A673 (cell line): ENCODE measurements at places on chromosomes 5 and 9. TPM values are rescaled to one million over a fixed set of nuclear protein-coding genes. Genes with fewer than 3 reads are reported as not detected.
A peak's percentile ranks its signal among the peaks of the same experiment; 100 is the strongest.

GRCh38 chr9:91558395-91558794 is 134.8 kb upstream of the NFIL3 start:
- H3K4me1 ChIP-seq = peaks cover 23% of the 10 kb centered on the region
- no peaks in the 10 kb centered on the region for H3K27me3 ChIP-seq

PRDM9 gene
- total RNA-seq = not detected in 2 replicates

PCDHA9 gene
- 0.33 and 0.37 TPM in 2 replicates for total RNA-seq

- H3K27ac ChIP-seq = no peak overlapping the region
- DNase-seq = no peak
- H3K27me3 ChIP-seq = no peaks in the 10 kb centered on the region
- H3K4me1 ChIP-seq = no peaks in the 10 kb centered on the region
- no peak overlapping the region for H3K4me3 ChIP-seq
Measured at GRCh38 chr5:33827018-33827707, 64.6 kb downstream of the ADAMTS12 start.

NFIL3 gene
- total RNA-seq = 12.5 and 14.5 TPM in 2 replicates

- DNase-seq = no peak
- H3K27me3 ChIP-seq = no peaks in the 10 kb centered on the region
- no peak overlapping the region for H3K4me3 ChIP-seq
- no peak overlapping the region for H3K27ac ChIP-seq
Measured at GRCh38 chr5:5371957-5372356, 50.5 kb upstream of the ICE1 start.

TRIM36 gene
- total RNA-seq = 16.8 and 17.5 TPM in 2 replicates

PCDHB13 gene
- 1.8 and 2.5 TPM in 2 replicates for total RNA-seq

DNA sequence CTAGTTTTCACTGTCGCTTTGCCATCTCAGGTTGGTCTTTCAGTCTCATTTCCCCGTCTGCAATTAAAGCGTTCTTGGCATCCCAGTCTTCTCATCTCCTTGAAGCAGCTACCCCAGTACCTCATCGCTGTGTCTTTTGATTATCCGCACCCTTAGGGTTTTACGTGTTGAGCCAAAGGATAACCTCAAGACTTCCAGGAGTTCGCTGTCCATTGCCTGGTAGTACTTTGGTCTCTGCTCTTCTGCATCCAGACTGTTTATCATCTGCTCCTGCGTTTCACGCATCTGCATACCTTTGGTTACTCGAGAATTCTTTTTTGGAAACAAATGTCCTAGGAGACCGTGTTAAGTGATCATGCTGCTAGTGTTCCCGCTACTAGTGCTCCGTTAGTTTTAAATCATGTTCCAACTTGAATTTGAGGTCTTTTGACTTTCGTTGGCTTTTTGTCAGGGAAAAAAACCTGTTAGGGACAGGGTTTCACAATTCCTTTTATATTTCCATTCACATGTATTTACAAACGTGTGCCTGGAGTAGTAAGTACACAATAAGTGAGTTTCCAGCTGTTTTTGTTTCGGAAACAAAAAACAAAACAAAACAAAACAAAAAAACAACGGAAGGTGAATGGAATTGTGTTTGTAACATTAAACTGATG is 888 bp downstream of the RABGAP1 start:
- H3K27me3 ChIP-seq = no peaks in the 10 kb centered on the region
- peak overlapping the region; percentile 90 for H3K4me3 ChIP-seq
- peak overlapping the region; percentile 84 for H3K27ac ChIP-seq
- no peak for DNase-seq
- peaks cover 24% of the 10 kb centered on the region for H3K36me3 ChIP-seq

- no peak for DNase-seq
- H3K27me3 ChIP-seq = no peaks in the 10 kb centered on the region
- H3K27ac ChIP-seq = no peak overlapping the region
- no peaks in the 10 kb centered on the region for H3K4me1 ChIP-seq
- H3K36me3 ChIP-seq = no peaks in the 10 kb centered on the region
Measured at GRCh38 chr5:164098979-164099378, 593.6 kb downstream of the MAT2B start.

OR1J2 gene
- not detected in 2 replicates for total RNA-seq

FRRS1L gene
- total RNA-seq = 0.04 and 0.41 TPM in 2 replicates

CARD6 gene
- total RNA-seq = 7.1 and 8.9 TPM in 2 replicates

DNA sequence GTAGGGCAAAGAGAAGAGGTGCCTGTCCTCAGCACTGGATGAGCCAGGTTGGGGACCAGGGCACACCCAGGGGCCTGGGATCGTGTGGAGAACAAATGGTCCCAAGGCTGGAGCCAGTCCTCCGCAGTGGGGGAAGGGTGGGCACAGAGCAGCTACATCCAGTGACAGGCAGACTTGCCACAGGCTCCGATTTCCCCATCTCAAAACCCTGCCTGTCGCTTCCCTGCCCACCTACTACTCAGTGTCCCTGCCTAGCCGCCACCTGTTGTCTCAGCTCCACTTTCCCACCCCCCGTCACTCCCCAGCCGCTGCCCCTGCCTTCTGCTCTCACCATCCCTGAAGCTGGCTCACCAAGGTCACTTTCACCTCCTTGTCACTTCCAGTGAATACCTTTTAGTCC is 13.9 kb upstream of the ENHO start:
- H3K4me3 ChIP-seq = no peak overlapping the region
- peaks cover 13% of the 10 kb centered on the region for H3K27me3 ChIP-seq
- no peak for DNase-seq
- H3K4me1 ChIP-seq = no peaks in the 10 kb centered on the region

CCL28 gene
- 0.32 and 0.57 TPM in 2 replicates for total RNA-seq

DNA sequence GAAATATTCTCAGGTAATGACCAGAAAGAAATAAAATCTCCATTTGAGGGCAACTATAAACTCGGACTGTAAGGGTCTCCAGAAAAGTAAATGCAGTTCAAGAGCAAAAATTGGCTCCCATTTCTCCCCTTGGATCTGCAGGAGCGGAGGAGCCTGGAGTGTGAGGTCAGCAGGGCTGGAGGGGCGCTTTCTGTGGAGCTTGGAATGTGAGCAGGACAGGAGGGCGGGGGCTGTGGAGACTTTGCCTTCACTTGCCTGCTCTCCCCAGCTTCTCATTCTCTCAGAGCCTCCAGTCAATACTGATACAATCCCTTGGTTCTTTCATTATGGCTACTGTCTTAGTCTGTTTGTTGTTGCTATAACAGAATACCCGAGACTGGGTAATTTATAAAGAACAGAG is 162.8 kb upstream of the ANKH start:
- no peak overlapping the region for H3K27ac ChIP-seq
- no peaks in the 10 kb centered on the region for H3K36me3 ChIP-seq
- no peaks in the 10 kb centered on the region for H3K4me1 ChIP-seq
- H3K4me3 ChIP-seq = no peak overlapping the region

DNA sequence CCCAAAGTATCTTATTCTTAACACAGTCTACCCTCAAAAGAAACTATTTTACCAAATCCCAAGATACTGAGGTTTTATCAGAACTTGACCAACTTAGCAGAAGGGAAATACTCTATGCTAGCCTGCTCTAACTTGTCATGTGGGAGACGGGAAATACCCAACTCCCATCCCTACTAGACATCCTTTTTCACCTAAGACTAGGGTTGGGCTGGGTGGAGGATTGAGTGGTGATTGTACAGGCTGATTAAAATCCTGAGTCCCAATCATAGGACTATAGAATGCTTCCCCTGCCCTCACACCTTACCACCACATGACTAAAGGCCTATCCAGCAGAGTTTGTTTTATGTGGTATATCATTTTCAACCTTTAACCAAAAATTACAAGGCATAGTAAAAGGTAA is 786.5 kb downstream of the TAF11L14 start:
- DNase-seq = no peak
- no peak overlapping the region for H3K4me3 ChIP-seq
- no peaks in the 10 kb centered on the region for H3K36me3 ChIP-seq
- H3K27me3 ChIP-seq = no peaks in the 10 kb centered on the region

GRCh38 chr9:90805006-90805996 is 3.7 kb downstream of the SYK start:
- H3K4me1 ChIP-seq = peaks cover 37% of the 10 kb centered on the region
- no peak overlapping the region for H3K4me3 ChIP-seq
- H3K27ac ChIP-seq = peak overlapping the region; percentile 74
- no peaks in the 10 kb centered on the region for H3K36me3 ChIP-seq
- DNase-seq = peak; percentile 42

DNA sequence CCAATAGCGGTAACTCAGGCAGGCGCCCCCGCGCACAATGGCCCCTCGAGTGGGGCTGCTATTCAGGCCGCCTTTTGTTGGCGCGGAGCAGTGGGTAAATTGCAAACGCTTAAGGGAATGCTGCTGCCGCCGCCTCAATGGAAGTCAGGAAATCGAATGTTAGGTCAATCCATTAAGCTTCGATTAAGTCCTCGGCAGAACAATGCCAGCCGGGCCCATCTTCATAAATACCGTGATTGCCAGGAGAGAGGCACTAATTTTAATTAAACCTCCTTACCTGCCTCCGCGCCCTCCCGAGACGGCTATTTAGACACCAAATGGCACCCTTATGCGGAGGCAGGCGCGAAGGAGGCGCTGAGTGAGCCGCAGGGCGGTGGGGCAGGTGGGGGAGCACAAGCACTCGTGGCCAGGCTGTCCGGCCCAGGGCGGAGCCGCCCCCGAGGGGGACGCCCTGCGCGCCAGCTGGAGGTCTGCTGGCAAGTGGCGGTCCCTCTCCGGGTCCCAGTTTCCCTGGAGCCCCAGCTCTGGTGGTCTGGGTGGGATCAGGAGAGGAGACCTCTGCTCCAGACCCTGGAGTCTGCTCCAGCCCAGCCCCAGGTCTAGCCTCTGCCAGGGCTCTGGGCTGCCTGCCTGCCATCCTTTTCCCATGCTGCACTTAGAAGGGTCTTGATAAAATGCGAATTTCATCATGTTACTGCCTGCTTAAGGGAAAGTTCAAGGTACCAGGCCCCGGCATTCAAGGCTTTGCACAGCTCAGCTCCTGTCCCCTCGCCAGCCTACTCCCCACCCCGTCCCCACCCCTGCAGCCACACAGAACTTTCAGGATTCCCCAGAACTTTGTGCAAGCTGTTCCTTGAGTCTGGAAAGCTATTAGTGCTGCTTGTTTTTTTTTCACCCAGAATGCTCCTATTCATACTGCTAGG is 19.7 kb downstream of the NR5A1 start:
- DNase-seq = no peak
- no peak overlapping the region for H3K27ac ChIP-seq

- H3K36me3 ChIP-seq = no peaks in the 10 kb centered on the region
- H3K27ac ChIP-seq = no peak overlapping the region
- no peak overlapping the region for H3K4me3 ChIP-seq
Measured at GRCh38 chr5:172336676-172337285, 53.2 kb upstream of the UBTD2 start.
